ENCODE measurements at places on chromosomes 1 and 21.

DNA sequence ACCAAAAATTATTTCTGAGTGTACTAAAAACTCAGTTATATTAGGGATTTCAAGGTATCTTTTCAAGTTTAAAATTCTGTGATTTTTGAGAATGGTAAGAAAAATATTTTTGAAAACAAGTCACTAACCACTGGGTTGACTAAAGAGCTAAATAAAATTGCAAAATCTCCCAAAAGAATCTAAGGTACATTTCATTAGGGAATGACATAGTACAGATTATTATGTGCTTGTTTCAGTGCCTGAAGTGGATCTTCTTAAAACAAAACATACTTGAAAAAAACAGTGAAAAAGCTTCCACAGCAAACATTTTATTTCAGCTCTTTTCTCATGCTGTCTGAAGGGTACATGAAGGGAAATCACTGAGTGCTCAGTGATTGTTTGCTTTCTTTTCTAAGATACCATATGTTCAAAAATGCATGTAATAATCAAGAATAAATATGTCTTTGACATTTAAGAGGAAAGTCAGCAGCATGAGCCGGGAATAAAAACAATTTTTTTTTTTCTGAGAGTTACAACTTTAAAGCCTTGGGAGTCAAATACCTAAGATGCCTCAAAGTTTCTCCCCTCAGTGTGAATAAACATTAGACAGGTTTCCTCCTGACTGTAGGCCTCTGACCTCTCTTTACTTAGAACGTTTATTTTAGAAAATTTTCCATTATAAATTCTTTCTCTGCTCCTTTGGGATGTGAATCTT, 200.7 kb downstream of the KCNT2 start:
- DNase-seq: no peak

- no peak for DNase-seq
Measured at GRCh38 chr1:16342331-16343062, 9.8 kb downstream of the FBXO42 start.

DNA sequence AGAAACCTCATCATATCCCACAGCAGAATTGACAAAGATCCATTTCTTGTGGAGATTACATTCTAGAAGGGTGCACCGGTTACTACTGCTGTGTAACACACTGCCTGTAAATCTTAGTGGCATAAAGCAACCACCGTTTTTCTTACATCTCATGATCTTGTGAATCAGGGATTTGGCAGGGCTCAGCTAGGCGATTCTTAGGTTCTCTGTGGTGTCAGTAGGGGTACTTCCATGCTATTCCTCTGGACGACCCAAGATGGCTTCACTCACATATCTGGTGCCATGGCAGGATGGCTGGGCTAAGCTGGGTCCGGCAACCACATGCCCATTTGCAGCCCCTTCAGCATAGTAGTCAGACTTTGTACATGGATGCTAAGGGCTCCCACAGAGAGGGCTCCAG, 179.8 kb upstream of the TMEM51 start:
- DNase-seq: no peak

- no peak for DNase-seq
Measured at GRCh38 chr1:24147194-24147593, 4.3 kb upstream of the IL22RA1 start.

- no peak for DNase-seq
Measured at GRCh38 chr1:162840250-162840839, 20.6 kb downstream of the CCDC190 start.

GRCh38 chr1:154743526-154744036, 126.5 kb downstream of the KCNN3 start:
- no peak for DNase-seq

GRCh38 chr1:47919113-47919833, 77.9 kb downstream of the TRABD2B start:
- DNase-seq: no peak

DNA sequence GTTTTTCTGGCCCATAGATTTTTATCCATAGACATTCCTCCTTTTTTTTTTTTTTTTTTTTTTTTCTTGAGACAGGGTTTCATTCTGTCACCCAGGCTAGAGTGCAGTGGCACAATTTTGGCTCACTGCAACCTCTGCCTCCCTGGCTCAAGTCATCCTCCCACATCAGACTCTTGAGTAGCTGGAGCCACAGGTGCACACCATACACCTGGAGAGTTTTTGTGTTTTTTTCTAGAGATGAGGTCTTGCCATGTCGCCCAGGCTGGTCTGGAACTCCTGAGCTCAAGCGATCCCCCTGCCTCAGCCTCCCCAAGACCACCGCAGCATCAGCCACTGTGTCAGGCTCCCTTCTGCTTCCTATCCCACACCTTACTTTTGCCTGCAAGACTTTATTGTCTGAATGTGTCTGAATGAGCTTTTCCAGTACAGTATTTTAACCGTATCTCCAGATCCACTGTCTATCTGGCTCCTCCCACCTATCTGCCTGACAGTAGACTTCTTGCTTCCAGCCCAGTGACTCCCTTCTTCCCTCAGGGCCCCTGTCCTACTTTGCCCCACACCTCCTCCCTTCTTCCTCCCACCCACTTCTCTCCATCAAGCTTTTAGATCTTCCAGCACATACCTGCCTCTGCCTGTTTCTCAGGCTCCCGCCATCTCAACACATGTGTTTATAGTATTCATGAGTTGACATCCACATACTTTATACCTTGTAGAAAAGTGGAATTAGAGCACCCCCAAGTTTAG, 6.1 kb downstream of the C1orf21 start:
- DNase-seq: no peak

- no peak for DNase-seq
Measured at GRCh38 chr1:62395291-62395690, 41.6 kb upstream of the USP1 start.

GRCh38 chr1:59258412-59259032, 38.4 kb upstream of the FGGY start:
- no peak for DNase-seq

DNA sequence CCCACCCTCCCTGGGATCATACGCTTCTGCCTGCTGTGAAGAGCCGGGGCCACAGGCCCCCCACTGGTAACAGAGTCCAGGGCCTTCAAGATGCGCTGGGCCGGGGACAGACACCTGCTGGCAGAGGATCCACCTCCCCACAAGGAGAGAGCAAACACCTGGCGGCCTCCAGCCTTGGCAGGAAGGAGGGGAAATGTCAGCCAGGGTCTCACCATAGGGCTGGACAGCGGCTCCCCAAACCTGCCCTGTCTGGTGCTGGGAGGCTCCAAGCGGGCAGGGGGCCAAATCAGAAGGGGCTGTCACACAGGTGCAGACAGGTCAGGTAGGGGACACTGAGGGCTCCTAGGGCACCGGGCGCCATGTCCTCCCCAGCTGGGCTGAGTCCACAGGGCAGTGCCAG, 58.9 kb downstream of the KCNAB2 start:
- no peak for DNase-seq

GRCh38 chr21:36156339-36156814, 247 bp upstream of the DOP1B start:
- peak; percentile 100 for DNase-seq

- no peak for DNase-seq
Measured at GRCh38 chr1:93615582-93616150, 66.0 kb downstream of the BCAR3 start.

All from activated naive CD4-positive, alpha-beta T cell (primary cell).